Activated T-cell treated with anti-CD3 and anti-CD28 coated beads for 4 hours (primary cell): ENCODE measurements at places on chromosomes 11 and 22.

DNA sequence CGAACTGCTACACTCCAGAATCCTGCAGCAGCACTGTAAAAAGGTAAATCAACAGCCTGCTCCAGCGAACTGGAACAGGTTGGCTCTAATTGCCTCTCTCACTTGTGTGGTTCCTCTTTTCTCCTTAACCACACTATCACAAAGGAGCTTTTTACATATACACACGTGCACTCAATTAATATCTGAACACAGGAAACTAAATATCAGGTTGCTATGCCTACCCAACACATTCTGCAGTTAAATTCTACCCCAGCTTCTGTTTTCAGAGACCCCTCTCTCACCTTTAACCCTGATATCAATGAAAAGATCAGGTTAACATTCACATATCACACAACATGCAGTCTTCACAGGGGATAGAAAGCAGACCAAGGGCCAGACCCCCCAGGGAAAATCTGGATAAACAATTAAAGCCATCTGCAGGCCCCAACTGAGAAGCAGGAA lies 11.0 kb downstream of the RBFOX2 start:
- no peak for DNase-seq

- DNase-seq: no peak
Measured at GRCh38 chr11:122159173-122159721, 43.2 kb upstream of the BLID start.

DNA sequence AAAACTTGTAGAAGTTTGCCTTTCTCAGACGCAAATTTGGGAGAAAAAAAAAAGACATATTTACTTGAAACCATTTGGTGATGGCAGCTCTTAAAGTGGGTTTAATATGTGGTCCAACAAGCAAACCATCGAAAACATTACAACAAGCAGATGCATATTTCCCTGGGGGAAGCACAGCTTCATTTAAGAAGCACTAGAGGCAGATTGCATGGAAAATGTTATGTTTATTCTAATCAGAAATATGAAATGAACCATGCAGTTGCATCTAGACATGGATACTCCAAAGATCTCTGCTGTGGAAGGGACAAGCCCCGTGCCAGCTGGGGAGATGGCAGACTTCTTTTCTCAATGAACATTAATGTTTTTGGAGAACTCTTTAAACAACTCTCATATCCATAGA lies 57.4 kb upstream of the PARVA start:
- no peak for DNase-seq

DNA sequence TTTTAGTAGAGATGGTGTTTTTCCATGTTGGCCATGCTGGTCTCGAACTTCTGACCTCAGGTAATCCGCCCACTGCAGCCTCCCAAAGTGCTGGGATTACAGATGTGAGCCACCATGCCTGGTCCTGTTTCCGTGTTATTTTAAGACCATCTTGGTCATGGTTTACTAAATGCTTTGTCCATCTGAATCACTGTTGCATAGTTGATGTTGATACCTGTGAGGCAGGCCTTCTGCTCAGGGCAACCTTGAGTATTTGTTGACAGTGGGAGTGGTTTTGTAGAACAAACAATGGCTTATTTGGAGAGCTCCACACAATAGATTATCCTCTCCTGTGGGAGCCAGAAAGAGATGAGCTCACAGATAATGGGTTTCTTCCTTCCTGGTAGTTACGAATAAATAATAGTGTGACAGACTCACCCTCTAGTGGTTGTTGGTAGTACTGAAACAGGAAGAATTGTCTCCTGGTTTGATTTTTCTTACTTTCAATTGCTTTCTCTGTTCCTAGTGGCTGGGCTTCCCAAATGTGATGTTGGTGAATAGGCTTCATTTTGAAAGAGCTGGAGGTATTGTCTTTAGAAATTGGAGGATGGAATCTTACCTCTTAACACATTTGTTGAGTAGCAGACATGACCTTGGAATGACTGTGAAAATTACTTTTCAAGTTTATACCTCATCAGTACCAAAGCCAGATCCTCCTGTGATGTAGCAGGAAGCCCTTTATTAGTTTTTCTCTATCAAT lies 39.0 kb downstream of the CTNND1 start:
- no peak for DNase-seq

DNA sequence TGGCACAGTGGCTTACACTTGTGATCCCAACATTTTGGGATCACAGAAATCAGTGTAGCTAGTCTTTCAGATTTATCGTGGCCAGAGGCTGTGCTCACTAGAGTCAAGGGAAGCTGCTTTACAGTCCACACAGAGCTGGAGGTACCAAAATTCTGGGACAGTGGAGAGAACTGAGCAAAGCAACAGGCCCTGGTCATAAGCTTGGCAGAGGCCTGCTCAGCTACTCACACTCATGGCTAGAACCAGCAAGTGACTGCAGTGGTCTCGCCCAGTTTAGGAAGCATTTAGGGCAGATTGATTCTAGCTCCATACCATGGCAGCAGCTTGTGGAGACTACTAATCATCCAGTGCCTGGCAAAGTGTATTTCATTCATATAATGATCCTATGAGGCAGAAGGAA lies 8.8 kb downstream of the TMEM216 start:
- DNase-seq: no peak

DNA sequence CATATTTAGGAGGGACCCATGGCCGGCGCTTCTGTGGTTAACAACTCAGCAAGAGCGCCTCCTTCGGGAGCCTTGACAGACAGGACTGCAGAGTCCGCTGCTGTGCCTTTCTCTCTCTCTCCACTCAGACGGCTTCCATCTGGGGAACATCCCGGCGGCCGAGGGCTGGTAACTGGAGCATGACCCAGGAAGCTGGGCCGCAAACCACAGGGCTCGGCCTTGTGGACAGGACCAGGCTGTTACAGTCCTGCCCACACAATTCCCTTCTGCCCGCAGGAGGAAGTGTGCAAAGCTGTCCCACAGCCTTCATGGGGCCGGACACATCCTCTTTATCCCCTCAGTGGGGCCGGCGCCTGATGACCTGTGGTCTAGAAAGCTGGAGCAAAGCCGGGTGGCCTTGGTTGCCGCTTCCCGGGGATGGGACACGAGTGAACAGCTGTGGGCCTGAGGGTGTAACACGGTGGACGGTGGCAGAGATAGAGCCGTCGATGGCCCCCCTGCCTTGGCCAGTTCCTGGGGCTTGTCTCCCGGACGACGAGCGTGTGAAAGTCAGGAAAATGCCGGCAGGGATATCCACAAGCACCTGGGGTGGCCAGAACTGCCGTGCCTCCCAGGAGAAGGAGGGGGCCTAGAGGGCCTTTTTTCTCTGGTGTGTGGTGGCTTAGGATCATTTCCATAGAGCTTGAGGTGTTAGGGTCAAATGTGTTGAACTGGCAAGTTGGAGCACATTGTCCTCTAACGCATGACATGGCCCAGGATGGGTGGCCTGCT lies 50.1 kb downstream of the FBLN1 start:
- DNase-seq: no peak

GRCh38 chr11:69027704-69028372 lies 14.8 kb upstream of the MRGPRF start:
- no peak for DNase-seq

DNA sequence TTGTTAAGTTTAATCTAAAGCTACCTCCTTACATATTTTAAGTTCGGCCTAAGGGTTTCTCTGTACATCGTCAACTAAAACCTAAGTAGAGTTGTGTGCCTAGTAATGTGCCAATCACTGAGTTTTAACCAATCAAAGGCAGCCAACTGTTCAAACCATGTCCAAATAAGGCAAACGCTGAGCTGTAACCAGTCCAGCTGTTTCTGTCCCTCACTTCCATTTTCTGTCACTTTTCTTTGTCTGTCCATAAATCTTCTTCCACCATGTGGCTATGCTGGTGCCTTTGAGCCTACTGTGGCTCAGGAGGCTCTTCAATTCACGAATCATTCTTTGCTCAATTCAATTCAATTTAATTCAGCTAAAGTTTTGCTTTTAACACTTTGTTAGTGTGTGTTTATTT lies 13.9 kb upstream of the ATXN10 start:
- DNase-seq: no peak

GRCh38 chr11:19253153-19253745 lies 12.5 kb upstream of the E2F8 start:
- no peak for DNase-seq

DNA sequence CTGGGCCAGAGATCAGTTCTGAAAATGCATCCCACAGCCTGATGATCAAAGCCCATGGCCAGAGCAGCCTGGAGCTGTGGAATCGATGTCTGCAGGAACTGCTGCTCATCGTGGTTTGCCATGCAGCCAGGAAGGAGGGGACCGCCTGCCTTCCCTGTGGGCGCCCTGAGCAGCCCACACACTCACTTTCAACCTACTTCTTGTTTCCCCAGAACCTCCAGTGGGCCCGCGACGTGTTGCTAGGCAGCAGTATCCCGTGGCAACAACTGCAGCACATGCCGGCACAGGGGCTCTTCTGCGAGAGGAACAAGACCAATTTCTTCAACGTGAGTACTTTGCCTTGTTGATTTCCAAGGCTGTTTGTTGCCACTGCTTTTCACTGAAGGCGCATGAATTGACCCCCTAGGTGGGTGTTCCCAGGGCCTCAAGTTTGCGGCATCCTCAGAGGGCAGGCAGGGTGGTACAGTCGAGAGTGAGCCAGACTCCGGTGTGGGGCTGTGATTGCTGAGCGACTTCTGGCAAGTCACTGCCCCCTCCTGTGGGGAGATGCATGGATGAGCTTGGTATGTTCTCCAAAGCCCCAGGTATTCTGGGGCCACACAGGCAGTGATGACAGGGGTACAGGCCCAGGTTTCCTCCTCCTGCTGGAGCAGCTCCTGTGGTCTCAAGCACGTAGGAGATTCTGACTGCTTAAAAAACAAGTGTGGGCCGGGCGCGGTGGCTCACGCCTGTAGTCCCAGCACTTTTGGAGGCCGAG lies 47.0 kb upstream of the SUSD2 start:
- peak; percentile 79 for DNase-seq

- no peak for DNase-seq
Measured at GRCh38 chr22:21951931-21952465, 650 bp downstream of the PPM1F start.

GRCh38 chr11:36500315-36500721 lies 9.8 kb downstream of the TRAF6 start:
- no peak for DNase-seq

GRCh38 chr11:105144887-105145286 lies 5.3 kb upstream of the CARD18 start:
- DNase-seq: no peak

GRCh38 chr11:73003088-73003487 lies 139.0 kb downstream of the FCHSD2 start:
- DNase-seq: no peak

- DNase-seq: no peak
Measured at GRCh38 chr22:23828800-23829680, 9.8 kb downstream of the DERL3 start.

DNA sequence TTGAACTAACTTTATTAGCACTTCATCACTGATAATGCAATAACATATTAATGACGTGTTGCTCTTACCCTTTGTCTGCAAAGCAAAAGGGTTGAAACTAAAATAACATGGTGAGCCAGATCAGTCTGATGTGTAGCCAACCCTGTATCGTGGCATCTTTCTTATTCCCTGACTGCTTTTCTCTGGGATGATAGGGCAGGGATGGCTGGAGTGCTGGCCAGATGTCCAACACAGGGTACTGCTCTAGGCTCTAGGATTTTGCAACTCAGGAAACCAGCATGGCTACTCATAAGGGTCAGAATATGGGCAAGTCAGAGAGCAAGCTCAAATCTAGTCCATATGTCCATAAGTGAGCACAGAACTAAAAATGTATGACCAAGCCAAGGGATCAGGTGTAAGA lies 129.1 kb downstream of the SLC17A6 start:
- no peak for DNase-seq

DNA sequence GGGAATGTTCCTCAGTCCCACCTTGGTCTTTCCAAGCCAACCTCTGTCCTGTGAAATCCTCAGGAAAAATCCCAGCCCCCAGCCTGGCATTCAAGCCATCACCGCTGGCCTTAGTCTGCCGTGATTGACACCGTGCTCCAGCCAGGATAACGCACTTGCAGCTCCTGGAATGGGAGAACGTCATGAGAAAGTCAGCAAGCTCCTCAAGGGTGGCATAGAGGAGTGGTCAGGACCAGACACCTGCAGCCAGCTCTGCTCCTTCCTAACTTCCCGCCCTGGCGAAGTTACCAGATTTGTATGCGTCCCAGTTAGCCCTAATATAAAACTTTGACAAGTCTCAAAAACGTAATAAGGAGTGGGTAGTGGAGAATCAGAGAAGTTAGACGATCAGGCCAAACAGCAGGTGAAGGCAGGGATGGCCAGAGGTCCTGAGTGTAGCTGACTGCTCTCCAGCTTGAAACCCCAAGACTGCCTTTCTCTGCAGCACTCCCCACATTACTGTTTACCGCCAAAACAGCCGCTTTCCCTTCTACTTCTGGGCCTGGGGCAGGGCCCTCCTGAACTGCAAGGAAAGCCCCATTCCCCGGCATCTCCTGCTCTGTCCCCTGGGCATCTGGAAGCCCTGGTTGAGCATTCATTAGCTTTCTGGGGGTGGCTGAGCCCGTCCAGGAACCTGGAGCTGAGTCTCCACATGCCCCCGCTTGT lies 1.3 kb upstream of the DKK3 start:
- DNase-seq: no peak

- DNase-seq: no peak
Measured at GRCh38 chr22:22928666-22929380, 41.2 kb downstream of the IGLL5 start.

DNA sequence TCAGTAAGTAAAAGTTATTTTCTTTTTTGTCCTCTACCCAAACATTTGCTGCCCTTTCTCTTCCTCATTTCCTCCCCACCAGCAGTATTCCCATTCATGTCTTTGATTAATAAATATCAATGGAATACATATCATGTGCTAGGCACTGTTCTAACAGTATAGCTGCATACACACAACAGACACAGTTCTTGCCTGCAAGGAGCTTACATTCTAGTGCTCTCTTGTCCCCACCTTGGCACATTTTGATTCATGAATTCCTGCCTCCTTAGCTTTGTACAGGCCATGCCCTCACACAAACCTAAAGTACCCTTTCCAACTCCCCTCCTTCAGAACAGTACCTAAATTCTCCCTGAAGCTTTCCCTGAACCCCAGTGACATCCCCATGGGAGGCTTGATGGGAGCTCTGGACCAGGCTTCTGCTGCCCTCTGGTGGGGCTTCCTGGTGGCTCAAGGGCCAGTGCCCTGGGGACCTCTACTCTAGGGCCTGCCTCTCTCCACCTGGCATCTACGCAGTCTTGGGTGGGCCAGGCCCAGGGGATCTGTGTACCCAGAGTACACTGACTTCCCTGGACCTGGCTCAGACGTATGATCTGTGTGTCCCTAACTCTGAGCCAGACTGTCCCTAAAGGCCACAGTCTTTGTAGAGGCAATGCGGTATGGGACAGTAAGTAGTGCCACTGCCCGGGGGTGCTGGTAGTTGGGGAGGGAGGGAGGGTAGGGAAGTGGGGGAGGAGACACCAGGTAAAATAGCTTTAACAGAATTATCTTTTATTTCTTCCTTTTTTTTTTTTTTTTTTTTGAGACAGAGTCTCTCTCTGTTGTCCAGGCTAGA lies 14.1 kb downstream of the RPS13 start:
- no peak for DNase-seq

- DNase-seq: no peak
Measured at GRCh38 chr22:50688448-50688847, 15.8 kb downstream of the SHANK3 start.

DNA sequence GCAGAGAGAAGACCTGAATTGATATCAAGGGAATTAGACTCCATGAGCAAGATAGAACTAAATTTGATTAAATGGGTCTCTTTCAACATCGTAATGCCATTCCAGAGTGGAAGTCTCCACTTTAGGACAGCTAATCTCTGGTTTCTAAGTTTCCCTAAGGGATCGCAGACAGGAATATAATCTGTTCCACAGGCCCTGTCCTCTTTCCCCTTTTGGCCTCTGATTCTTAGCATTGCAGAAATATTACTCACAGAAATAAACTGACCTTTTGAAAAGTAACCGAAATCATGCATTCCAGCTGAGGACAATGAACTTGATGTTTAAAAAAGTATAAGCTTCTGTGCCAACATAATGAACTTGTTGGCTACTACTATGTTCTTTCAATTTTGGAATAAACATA lies 227.8 kb downstream of the ETS1 start:
- DNase-seq: no peak
